ENCODE measurements at places on chromosomes 6 and 20.

DNA sequence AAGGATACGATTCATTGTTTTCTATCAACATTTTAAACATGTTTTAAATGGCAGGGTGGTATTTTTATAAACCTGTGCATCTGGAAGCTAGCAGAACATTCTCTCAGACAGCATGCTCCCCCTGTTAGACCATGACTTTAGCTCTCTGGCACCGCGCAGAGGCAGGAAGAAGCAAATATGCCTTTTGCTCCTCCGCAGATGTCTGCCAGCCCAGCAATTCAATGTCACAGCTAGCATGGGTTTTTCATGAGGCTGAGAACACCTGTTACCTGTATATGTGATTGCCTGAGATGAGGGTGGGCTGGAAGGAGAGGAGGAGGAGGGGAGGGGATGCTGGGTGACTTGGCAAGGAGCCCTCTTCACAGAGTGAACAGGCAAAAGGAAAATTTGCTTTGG lies 6.7 kb downstream of the MTCH1 start:
- DNase-seq, result no peak

GRCh38 chr20:43789593-43789992 lies 62.8 kb upstream of the GTSF1L start:
- no peak for DNase-seq

DNA sequence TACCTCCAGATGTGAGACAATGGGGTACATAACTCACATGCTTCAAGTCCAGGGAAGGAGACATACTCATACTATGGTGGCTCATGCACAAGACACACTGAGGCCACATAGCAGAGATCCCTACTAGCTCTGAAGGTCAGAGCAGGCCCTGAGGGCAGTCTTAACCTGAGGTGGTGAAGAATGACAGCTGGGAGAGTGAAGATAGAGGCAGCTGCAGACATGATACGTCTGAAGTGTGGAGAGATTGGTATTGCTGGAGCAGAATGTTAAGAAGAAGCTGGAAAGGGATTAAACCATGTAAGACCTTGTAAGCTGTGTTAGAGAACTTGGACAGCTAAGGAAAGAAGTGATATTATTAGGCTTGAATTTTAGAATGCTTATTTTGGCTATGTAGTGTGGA lies 32.9 kb downstream of the PGM3 start:
- no peak for DNase-seq

DNA sequence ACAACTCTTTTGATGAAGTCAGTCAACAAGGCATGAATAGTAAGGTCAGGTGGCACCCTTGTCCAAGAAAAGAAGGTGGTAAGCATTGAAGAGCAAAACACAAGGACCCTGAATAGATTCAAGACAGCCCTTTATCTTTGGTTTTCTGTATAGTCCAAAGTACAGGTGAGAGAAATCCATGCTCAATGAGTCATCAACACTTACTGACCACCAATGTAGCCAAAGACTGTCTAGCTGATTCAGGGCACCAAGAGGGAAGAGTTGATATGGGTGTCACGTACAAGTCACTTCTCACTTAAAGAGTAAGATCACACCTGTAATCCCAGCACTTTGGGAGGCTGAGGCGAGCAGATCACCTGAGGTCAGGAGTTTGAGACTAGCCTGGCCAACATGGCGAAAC lies 528.3 kb downstream of the CD83 start:
- DNase-seq, result no peak

DNA sequence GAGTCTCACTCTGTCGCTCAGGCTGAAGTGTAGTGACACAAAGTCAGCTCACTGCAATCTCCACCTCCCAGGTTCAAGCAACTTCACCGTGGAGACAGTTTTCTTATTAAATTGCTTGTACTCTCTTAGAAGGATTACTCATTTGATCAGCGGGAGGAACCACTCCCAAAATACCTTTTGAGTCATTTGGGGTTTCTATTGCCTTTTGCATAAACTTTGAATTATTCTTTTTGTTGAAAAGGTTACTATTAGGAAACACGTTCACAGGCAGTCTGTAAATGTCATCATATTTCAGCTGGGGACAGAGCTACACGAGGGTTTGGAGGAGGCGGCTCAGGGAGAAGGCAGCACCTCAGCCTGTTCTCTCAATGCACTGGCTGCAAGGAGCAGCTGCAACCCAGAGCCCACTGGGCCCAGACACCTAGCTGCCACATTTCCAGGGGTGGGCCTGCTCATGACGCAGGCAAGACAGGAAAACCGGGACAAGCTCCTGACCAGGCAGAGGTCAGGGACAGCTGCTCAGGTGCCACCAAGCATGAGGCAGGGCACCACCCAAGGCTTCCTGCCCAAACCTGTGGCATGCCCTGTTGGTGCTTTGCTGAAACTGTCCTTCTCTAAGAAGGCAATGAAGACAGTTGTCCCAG lies 205.9 kb downstream of the BMP7 start:
- no peak for DNase-seq

GRCh38 chr20:49248301-49248700 lies 29.1 kb downstream of the DDX27 start:
- no peak for DNase-seq
